Choroid plexus epithelial cell (primary cell): ENCODE measurements at places on chromosomes 5 and 9.

- peak; percentile 70 for DNase-seq
Measured at GRCh38 chr9:2620919-2621721, 467 bp upstream of the VLDLR start.

DNA sequence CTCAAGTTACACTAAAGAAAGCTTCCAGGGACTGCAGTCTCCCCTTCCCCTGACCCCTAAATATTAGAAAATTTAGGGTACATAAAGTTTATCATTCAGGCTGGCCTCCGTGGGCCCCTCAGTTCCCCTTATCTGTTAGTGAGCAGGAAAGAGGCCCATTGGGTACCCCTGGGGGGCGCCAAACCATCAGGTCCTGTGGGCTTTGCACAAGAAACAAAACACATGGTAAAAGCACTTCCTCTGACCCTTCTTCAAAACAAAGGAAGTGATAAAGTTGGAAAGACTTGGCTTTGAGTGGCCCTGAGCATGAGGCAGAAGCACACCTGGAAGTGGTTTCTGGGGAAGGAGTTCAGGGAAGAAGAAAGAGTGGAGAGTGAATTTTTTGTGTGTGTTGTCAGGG, 213.0 kb downstream of the SMARCA2 start:
- no peak for DNase-seq

- DNase-seq = peak; percentile 71
Measured at GRCh38 chr5:131536211-131536826, 98.7 kb downstream of the RAPGEF6 start.

DNA sequence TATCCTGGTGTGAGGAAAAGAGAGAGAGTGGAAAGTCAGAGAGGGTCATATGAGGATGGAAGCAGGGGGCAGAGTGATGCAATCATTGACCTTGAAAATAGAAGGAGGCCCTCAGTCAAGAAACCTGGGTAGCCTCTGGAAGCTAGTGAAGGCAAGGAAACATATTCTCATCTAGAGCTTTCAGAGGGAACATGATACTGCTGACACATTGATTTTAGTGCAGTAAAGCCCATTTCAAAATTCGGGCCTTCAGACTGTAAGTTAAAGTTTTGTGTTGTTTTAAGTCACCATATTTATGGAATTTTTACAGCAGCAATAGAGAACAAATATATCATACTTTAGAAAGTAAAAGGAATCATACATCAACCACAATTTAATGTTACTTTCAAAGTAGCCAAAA, 87.0 kb downstream of the ADAMTS19 start:
- DNase-seq = no peak

DNA sequence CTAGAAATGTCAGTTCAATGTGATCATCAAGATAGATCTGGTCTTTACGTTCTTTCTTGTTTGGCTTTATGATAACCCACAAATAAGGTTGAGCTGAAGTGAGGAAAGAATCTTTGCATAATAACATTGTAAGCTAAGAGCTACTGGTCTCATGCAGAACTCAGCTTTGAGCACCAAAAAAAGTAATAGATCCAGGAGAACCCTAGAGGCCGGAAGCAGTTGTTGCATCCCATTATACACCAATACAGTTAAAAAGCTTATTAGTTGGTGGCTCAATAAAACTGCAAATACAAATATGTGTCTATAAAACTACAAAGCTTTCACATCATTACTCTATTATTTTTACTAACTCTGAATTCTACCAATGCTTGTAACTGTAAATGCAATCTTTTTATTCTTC, 85.5 kb upstream of the NUDT12 start:
- peak; percentile 33 for DNase-seq

DNA sequence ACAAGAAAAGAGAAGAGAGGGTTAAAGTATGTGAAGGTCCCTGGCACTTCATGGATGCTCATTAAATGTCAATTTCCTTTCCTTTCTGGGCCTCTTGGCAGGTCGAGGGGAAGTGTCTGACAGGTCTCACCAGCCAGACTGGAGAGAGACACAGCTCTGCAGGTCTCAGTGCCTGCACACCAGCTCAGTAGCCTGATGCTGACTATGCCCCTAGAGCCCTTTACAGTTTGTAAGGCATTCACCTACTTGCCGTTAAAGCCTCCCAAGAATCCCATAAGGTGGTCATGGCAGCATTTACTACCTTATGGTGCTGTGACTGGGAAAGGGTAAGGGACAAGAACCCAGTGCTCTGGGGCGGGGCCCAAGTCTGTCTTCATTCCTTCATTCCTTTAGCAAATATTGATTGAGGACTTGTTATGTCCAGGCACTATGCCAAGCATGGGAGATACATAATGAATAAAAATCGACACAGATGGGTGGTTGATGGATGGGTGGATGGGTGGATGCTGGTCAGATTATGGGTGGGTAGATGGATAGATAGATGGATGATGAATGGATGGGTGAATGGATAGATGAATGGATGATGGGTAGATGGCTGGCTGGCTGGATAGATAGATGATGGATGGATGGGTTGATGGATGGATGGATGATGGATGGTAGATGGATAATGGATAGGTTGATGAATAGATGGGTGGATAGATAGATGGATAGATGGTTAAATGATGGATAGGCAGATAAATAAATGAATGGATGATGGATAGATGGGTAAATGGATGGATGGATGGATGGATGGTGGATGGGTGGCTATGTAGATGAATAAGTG, 21.3 kb upstream of the KIF12 start:
- no peak for DNase-seq

GRCh38 chr9:123453076-123453667, 97.2 kb downstream of the CRB2 start:
- no peak for DNase-seq
